ENCODE measurements at places on chromosomes 7 and 10.
A peak's percentile ranks its signal among the peaks of the same experiment; 100 is the strongest.

DNA sequence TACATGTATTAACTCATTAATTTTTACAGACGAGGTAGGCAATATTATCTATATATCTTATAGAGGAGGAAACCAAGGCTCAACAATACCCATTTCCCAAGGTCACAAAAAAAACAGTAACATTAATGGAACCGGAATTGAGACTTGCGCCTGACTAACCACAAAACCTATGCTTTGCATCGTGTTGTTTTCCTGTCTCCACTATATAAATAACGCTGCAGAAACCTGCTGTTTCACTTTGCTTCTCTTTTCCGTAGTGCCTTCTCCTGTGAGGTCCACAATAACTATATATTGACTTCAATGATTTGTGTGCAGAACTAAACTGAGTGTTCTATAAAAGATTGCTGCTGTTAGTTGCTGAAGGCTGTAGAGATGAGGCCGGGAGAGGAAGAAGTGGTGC lies 97.7 kb upstream of the RPA3 start:
- no peak for DNase-seq

DNA sequence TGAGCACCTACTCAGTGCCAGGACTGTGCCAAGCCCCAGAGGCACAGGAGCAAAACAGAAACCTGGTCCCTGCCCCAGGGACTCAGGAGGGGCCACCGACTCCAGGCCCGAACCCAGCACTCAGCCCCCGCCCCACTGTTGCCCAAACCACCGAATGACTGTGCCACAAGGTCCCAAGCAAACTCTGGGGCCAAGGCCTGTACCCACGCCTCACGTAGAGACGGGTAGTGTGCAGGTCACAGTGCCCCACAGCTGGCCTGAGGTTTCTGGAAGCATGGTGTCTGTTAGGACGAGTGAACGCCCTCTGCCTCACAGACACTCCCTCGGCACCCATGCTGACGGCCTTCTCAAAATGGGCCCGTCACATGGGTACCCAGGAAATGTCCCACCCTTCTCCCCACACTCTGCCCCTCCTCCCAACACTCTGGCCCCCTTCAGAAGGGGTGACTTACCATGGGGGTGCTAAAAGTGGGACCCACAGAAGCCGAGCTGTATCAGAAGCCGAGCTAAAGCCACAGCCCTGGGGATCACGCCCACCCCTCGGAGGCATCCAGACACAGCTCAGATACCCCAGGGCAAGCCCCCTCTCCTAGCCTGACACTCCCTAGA lies 44.2 kb downstream of the CTBP2 start:
- DNase-seq: no peak

DNA sequence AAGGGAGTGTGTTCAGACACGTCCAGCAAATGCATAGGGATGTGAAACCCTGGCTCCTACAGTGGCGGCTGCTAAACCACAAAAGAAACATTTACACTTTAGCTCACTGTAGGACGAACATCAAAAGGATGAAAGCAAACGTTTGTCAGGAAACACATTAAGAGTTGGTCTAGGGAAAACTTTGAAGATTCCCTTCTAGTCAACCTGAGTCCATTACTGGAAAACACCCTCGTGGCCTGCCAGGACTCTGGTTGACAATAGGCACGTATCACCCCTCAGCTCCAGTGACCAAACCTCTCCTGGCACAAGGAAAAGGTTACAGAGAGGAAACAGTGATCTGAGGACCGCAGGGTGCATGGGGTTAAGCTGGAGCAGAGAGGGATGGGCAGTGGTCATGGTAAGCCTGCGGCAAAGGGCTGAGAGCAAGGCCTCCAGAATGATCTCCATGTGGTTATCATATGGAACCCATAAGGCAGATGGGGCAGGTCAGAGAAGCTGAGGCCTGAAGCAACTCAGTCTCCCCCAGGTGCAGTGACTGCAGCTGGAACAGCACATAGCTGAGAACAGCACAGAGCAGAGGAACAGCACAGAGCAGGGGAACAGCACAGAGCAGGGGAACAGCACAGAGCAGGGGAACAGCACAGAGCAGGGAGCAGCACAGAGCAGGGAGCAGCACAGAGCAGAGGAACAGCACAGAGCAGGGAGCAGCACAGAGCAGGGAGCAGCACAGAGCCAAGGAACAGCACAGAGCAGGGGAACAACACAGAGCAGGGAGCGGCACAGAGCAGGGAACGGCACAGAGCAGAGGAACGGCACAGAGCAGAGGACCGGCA lies 49.9 kb downstream of the CHST15 start:
- DNase-seq: no peak

- no peak for DNase-seq
Observed at GRCh38 chr7:39164887-39165286, 187.2 kb downstream of the POU6F2 start.

GRCh38 chr7:143369678-143370651 lies 7.5 kb upstream of the FAM131B start:
- no peak for DNase-seq

- DNase-seq: no peak
Observed at GRCh38 chr10:93062514-93063143, 2.0 kb downstream of the CYP26C1 start.

GRCh38 chr7:94001396-94001795 lies 2.8 kb downstream of the BET1 start:
- no peak for DNase-seq

- DNase-seq: no peak
Observed at GRCh38 chr10:89522463-89522862, 12.9 kb downstream of the SLC16A12 start.

DNA sequence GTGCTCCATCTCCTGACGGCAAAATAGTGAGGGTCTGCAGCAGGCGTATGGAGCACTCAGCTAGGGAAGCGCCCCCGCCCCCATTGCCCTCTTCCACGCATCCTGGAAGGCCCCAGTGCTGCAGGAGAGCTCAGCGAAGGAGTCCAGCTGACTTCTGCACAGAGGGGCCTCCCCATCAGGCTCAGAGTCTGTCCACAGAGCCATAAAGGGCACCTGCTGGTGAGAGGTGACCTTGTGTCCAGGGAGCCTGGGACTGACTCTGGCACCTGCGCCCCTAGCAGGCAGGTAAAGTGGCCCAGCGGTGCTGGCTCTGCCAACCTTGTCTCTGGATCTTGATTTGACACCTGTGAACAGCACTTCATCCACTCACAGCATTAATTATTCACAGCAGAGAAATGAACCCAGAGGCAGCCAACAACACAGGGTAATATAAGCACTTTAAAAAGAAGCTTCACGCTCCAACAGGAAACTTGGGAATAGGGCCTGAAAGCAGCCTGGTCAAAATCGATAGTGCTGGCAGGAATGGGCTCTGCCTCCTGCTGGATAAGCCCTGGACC lies 59.6 kb downstream of the VOPP1 start:
- no peak for DNase-seq

GRCh38 chr7:143882604-143883078 lies 19.3 kb downstream of the TCAF1 start:
- DNase-seq: peak; percentile 79

DNA sequence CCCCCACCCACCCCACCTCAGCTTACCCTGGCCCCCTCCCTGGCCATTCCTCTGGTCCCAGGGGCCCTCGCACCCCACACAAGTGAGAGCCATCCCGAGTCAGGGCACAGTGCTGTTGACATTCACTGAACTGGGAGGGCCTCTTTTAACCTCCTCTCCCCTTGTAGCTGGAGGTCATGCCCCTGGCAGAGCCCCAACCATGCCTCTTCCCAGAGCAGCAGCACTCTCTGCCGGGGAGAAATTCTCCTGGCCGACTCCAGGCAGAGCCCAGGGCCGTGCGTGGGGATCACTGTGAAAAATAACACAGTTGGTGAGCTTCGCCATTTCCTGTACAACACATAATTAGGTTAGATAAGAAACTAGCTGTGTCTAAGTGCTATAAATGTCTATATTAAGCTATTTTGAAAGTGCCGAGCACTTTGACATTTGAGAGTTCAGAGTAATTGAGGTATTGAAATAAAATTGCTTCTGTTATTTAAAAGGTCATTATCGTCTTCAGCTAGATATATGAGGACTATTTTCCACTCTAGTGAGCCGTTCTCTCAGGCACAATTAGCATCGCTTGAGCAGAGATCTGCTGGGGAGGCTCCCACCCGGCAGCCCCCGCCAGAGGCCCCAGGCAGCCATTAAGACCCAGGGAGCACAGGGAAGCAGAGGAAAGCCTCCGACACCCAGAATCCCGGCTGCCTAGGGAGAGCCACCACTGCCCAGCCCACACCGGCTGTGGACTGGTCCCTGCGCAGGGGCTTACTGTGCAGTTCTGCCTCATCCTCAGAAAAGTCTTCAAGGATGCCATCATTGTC lies 62.4 kb upstream of the LRRC18 start:
- DNase-seq: peak; percentile 57

DNA sequence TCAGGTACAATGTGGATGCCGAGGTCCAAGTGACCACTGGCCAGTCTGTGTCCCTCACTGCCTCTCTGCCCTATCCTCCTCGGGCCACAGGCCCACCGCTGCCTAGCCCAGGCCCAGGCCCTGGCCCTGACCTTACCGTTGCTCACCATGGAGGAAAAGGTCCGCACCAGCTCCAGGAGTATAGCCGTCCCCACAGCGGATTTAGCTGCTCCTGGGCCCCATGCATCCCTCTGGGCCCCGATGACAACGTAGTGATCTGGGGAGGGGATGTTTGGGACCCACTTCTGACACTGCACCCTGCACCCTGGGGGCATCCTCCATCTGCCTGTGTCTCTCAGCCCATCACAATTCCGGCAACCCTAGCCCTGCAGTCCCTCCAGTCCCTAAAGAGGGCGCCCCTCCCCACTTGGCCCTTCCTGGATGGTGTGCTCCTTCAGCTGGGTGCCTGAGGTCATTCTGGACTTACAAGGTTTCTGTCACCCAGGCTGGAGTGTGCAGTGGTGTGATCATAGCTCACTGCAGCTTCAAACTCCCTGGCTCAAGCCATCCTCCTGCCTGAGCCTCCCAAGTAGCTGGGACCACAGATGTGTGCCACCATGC lies 12.1 kb downstream of the TFR2 start:
- no peak for DNase-seq

GRCh38 chr7:21108182-21108581 lies 319.7 kb upstream of the SP4 start:
- DNase-seq: no peak

DNA sequence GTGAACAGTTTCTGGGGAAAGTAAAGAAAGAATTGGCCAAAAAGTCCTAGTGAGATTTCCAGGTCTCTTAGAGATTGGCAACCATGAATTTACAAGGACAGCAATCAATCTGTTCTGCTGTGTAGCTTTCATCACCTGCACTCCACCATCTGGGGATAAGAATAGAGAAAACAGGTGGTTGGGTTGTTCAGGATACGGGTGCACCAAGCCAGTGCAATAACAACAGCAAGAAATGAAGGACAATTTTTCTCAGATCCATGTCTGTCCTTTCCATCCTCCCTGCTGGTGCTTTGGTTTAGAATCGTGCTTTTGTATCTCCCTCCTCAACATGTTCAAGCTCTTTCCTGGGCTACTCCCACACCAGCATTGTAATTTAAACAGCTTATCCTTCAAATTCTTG lies 787.7 kb downstream of the GRID1 start:
- no peak for DNase-seq

GRCh38 chr7:38300175-38300574 lies 26.7 kb upstream of the TARP start:
- no peak for DNase-seq

GRCh38 chr7:155533120-155533826 lies 13.1 kb downstream of the CNPY1 start:
- DNase-seq: no peak

GRCh38 chr7:21754963-21755362 lies 190.7 kb downstream of the CDCA7L start:
- no peak for DNase-seq

GRCh38 chr7:158650821-158651225 lies 53.8 kb downstream of the NCAPG2 start:
- DNase-seq: no peak

DNA sequence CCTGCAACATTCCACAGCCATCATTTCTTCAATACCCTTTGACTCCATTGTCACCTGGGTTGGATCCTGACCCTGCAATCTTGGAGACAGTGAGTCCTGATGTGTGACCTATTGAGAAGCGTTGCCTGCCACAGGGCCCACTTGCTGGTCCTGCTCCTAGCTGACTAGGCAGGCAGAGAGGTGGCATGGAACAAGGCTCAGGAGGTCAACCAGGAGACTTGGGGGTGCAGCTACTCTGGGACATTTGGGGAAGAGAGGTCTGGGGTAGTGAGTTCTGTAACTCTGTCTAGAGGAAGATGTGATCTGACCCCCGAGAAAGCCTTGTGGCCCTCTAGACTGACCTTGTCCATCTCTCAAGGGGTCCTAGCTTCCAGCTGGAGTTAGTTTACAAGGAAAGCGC lies 1.8 kb downstream of the ZMIZ2 start:
- DNase-seq: no peak

DNA sequence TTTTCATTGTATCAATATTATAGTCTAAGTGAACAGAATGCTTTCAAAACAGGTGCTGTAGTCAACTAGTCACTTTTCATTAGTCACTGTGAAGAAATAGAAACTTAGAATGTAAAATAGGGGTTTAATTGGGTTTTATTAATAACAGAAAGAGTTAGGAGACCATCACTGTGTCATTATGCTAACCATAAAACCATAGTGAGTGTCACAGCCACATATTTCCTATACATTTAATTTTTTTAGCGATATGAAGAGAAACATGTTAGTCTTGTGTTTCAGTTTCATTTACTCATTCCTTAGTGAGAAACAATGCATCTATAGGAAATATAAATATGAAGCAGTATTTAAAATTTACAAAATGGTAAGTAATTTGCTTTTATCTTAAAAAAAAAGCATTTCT lies 22.2 kb downstream of the SPAG6 start:
- DNase-seq: no peak

DNA sequence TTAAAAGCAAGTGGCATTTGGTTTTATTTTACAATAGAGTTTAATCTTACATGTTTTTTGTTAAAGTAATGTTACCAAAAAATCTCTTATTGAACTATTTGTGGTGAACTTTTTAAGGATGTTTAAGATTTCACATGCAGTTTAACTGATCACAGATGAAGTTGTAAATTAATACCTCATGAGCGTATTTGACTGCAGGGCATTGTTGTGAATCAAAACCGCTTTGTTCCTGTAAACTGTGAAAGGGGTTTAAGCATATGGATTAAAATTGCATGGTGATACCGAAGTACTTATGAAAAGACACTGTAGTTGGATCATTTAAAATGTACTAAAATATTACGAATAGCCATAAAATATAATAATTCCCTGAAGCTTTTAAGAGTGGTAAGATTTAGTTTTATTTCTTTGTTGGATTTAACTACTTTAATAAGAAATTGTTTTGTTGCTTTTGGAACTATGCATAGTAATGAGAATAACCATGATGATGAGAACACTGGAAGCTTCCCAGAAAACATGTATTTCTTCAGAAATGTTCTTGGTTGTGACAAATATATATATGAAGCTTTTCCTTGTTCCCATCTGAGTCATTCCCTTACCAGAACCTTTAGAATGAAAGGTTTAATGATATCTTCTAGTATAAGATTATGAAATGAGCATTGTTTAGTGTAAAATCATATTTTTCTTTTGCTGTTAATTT lies 131.3 kb downstream of the ADK start:
- no peak for DNase-seq

- DNase-seq: no peak
Observed at GRCh38 chr10:35399414-35400009, 63.2 kb downstream of the CCNY start.

GRCh38 chr10:33008499-33009243 lies 50.6 kb upstream of the ITGB1 start:
- DNase-seq: no peak
